Stimulated activated naive B cell treated with anti-CD40 and anti-IgM and Interleukin-4, amounts not matched to agents 10 μg/mL and 1 μg/mL and 100 μg/mL, for 72 hours (primary cell): ENCODE measurements at places on chromosomes 4 and X.

GRCh38 chr4:143285696-143286437 lies 50.8 kb upstream of the GAB1 start:
- no peak for DNase-seq

GRCh38 chrX:70508296-70508911 lies 63.8 kb downstream of the DLG3 start:
- DNase-seq = no peak

GRCh38 chr4:57442831-57443291 lies 332.7 kb upstream of the IGFBP7 start:
- no peak for DNase-seq

GRCh38 chr4:20403846-20404245 lies 152.1 kb downstream of the SLIT2 start:
- DNase-seq = no peak

DNA sequence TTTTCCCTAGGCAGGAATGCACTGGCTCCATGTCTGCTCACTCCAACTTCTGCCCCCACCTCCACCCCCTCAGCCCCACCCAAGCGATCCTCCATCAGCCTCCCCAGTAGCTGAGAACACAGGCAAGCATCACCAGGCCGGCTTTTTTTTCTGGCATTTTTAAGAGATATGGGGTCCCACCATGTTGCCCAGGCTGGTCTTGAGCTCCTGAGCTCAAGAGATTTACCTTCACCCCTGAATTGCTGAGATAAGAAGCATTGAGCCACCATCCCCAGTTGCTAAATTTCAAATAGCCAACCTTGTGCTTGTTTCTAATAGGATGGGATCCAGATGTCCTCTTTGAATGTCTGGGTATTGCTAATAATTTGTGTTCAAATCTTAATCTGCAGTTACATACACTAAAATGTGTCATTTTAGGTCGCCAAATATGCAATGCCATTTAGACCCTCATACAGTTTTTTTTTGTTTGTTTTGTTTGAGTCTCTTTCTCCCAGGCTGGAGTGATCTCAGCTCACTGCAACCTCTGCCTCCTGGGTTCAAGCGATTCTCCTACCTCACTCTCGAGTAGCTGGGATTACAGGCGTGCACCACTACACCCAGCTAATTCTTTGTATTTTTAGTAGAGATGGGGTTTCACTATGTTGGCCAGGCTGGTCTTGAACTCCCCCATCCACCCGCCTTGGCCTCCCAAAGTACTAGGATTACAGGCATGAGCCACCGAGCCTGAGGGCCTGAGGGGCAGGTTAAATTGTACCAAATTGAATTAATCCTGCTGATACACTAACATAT lies 8.8 kb downstream of the LARP7 start:
- no peak for DNase-seq

GRCh38 chrX:71542825-71543224 lies 9.9 kb downstream of the OGT start:
- DNase-seq = no peak

DNA sequence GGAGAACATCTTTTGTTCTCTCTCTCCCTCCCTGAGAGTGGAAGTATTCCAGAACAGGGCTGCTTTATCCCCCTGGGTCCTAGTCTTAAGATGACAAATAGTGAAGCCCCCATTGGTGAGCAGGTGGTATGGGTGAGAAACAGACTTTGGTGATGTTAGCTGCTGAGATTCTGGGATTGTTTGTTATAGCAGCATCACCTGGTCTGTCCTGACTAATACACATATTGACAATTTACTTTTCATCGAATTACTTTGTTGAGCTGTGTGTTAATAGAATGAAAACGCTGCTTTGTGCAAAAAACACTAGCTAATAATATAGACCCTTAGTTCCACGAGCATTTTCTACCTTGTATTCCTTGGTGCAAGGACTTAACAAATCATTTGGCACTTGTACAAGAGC lies 133.5 kb downstream of the ASMT start:
- DNase-seq = no peak
